Ovary (tissue), 10 donors: ENCODE measurements at places on chromosomes 16 and 17. TPM values are rescaled to one million over a fixed set of nuclear protein-coding genes. Genes with fewer than 3 reads are reported as not detected.

GRCh38 chr17:81033535-81034167 is 1.3 kb upstream of the BAIAP2 start:
- H3K27ac ChIP-seq = no peak overlapping the region
- H3K4me3 ChIP-seq = peak overlapping the region; percentile 60
- H3K27me3 ChIP-seq = no peaks in the 10 kb centered on the region
- peaks cover 21% of the 10 kb centered on the region for H3K4me1 ChIP-seq
- no peak for DNase-seq
- H3K36me3 ChIP-seq = no peaks in the 10 kb centered on the region

DNA sequence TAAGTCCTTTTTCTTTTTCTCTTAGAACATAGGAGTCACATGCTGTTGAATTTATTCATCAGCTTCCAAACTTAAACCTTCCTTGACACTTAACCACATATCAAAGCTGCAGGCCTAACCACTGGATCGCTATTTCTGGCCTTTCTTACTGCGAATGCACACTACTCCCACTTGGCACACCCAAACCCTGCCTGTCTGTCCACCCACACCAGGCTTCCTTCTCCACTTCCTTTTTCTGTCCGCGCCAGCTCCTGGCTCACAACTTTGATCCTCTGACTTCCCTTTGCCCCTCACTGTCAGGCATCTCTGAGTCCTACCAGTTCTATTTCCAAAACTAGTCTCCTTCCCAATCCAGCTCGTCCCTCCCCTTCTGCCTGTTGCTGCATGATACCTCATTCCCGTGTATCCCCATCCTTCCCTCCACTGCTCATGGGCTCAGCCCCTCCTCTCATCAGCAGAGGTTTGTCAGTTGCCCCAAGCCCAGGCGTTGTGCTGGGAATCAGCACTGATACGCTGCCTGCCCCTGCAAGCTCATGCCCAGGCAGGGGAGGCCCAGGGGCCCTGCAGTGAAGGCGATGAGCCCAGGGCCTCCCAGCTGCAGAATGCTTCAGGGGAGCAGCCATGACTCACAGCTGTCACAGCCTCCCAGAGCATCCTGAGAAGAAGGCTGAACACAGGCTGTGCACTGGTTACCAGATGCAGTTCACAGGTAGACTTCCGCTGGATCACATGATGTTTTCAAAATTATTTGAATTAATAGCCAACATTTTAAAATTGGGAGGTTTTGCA is 179.8 kb downstream of the KATNIP start:
- H3K4me1 ChIP-seq = no peaks in the 10 kb centered on the region
- no peak overlapping the region for H3K27ac ChIP-seq
- H3K4me3 ChIP-seq = no peak overlapping the region

GRCh38 chr17:34820248-34820801 is 140.9 kb downstream of the CCT6B start:
- no peaks in the 10 kb centered on the region for H3K27me3 ChIP-seq
- no peaks in the 10 kb centered on the region for H3K4me1 ChIP-seq
- no peak for DNase-seq
- H3K27ac ChIP-seq = no peak overlapping the region

DNA sequence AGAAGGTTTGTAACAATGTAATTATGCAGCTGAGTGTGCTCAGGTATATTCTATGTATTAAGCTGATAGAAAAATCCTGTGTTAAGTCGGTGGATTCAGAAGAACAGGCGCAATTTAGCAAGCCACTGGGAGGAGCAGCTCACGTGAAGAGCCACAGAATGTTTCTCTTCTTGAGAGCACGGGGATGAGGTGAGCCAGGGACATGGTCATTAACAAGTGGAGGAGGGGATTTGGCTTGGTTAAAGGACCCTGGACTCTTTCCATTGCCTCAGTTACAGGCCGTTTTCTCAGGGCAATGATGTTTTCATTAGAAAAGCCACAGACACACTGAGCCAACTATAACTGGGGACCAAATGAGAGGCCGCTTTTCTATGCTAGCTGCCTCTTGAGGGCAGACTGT is 178.7 kb downstream of the SNX29 start:
- H3K27me3 ChIP-seq = no peaks in the 10 kb centered on the region
- H3K4me1 ChIP-seq = peaks cover 7% of the 10 kb centered on the region
- no peak overlapping the region for H3K27ac ChIP-seq
- no peak for DNase-seq
- H3K4me3 ChIP-seq = no peak overlapping the region
- H3K36me3 ChIP-seq = no peaks in the 10 kb centered on the region

- H3K36me3 ChIP-seq = no peaks in the 10 kb centered on the region
- no peaks in the 10 kb centered on the region for H3K27me3 ChIP-seq
- no peak for DNase-seq
- H3K4me3 ChIP-seq = no peak overlapping the region
Measured at GRCh38 chr16:23058576-23058975, 90.7 kb downstream of the USP31 start.

DNA sequence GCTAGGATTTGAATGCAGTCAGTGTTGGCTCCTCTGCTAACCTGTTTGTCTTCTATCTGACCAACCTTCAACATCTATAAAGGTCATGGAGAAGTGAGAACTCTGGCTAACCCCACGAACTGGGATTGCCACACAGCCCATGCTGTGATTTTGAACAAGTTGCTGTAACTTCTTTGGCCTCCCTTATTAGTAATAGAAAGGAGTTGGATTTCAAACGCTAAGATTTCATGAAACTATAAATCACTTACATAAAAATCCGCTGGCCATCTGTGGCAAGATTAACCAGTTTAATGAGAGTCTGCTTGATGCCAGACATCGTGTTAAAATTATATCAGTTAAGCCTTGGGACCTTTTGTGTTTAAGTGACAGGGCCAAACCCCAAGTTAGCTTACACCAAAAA is 53.4 kb downstream of the HSD17B2 start:
- DNase-seq = no peak
- no peak overlapping the region for H3K27ac ChIP-seq
- no peak overlapping the region for H3K4me3 ChIP-seq
- no peaks in the 10 kb centered on the region for H3K4me1 ChIP-seq
- H3K27me3 ChIP-seq = no peaks in the 10 kb centered on the region

DNA sequence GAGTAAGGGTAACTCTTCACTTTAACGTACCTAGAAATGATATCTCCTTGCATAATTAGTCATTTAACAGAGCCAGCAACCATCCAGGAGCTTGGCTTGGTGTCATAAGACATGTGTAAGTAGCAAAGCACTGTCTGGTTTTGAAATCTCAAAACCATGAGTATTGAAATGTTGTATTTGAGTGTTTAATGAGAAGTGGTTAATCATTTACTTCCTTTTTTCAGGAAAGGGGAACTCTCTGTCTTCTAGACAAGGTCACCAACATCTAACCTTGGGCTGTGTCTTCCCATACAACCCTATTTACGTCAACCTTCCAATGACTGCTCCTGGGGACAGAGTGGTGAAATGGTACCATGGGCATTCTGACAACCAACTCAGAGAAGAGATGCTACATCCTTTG is 27.1 kb downstream of the PMP22 start:
- no peaks in the 10 kb centered on the region for H3K36me3 ChIP-seq
- H3K4me1 ChIP-seq = peaks cover 5% of the 10 kb centered on the region
- no peak overlapping the region for H3K27ac ChIP-seq
- no peak for DNase-seq

DNA sequence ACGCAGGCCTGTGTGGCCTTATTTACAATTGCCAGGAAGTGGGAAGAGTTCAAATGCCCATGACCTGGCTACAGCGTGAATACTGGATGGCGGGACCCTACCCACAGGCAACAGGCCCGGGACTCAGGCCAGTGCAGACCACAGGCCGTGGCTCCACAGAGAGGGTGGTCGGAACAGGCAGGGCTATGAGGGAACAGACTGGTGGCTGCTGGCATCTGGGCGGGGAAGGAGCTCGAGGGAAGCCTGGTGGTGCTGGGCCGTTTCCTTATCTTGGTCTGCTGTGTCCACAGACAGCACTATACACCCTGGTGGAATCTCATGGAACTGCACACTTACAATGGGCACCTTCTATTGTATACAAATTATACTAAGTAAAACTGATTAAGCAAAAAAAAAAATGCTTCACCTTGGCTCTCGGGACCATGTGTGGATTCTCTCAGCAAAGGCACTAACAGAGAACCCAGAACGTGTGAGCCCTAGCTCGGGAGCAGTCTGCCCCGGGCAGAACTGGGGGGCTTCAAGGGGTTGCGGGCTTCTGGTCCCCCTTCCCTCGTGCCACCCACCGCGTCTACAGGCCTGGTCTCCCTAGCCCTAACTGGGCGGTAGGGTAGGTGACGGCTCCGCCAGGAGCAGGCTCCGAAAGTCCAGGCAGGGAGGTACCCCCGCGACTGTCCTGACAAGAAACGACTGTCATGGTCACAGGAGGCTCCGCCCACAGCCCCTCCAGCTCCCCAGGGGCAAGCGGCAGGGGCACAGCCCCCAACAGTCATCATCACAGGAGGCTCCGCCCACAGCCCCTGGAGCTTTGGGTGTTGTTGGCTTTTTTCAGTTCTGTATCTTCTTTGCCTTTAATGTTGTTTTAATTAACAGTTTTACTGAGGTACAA is 21.8 kb downstream of the CEP131 start:
- no peak overlapping the region for H3K4me3 ChIP-seq
- H3K4me1 ChIP-seq = no peaks in the 10 kb centered on the region
- H3K36me3 ChIP-seq = no peaks in the 10 kb centered on the region
- no peak for DNase-seq

DNA sequence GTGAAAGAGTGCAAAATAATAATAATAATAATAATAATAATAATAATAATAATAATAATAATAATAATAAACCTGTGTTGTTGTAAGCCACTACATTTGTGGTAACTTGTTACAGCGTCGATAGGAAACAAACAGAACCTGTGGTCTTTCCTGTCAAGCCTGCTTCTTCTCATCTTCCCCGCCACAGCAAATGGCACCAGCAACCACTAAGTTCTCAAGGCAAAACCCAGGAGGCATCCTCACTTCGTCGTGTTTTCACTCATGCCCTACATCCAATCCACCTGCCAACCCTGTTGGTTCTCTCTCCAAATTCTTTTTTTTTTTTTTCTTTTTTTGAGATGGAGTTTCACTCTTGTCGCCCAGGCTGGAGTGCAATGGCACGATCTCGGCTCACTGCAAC is 34.2 kb downstream of the ITGAE start:
- H3K4me1 ChIP-seq = no peaks in the 10 kb centered on the region
- no peak for DNase-seq
- H3K36me3 ChIP-seq = no peaks in the 10 kb centered on the region
- H3K27ac ChIP-seq = no peak overlapping the region
- no peaks in the 10 kb centered on the region for H3K27me3 ChIP-seq
- no peak overlapping the region for H3K4me3 ChIP-seq

DNA sequence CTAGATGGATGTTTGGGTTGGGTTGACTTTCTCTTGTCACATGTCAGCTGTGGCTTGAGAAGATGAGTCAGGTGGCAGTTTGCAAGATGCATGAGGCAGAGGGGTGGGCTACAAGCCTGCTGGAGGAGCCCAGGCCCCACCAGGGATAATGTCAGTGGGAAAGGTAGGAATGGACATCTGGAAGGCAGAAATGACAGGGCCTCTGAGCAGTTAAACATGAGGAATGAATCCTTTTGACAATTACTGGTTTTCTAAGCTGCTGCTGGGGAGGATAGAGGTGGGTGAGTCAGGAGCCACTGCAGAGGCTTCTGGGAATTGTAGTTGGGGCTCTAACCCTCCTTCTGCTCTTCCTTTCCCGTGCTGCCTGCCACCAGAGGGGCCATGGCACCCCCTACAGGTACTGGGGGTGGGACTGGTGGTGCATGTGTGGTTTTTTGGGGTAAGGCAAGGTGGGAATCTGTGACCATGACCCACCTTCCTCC is 15.7 kb downstream of the SLC52A1 start:
- DNase-seq = no peak
- H3K27me3 ChIP-seq = no peaks in the 10 kb centered on the region
- no peak overlapping the region for H3K27ac ChIP-seq

Gene HS3ST3A1
- total RNA-seq = 41.4 TPM

DNA sequence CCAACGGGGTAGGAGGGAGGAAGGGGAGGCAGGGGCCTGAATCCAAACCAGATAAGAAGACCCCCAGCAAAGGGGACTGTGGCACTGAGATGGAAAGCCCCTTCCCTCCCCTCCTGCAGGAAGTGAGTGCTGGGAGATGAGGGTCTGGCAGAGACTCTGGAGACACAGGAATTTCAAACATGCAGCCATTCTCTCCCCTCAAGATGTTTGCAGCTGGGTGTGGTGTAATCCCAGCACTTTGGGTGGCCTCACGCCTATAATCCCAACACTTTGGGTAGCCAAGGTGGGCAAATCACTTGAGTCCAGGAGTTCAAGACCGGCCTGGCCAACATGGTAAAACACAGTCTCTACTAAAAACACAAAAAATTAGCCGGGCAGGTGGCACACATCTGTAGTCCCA is 33.9 kb upstream of the FAAP100 start:
- no peaks in the 10 kb centered on the region for H3K27me3 ChIP-seq
- DNase-seq = no peak
- H3K4me1 ChIP-seq = no peaks in the 10 kb centered on the region
- H3K36me3 ChIP-seq = no peaks in the 10 kb centered on the region
- H3K4me3 ChIP-seq = no peak overlapping the region
- no peak overlapping the region for H3K27ac ChIP-seq

GRCh38 chr17:61926826-61927207 is 965 bp downstream of the INTS2 start:
- H3K4me3 ChIP-seq = peak overlapping the region; percentile 72
- DNase-seq = no peak
- no peaks in the 10 kb centered on the region for H3K36me3 ChIP-seq
- H3K4me1 ChIP-seq = peaks cover 3% of the 10 kb centered on the region
- no peaks in the 10 kb centered on the region for H3K27me3 ChIP-seq
- H3K27ac ChIP-seq = peak overlapping the region; percentile 79

Gene UNC45B
- 0.05 TPM for total RNA-seq

Gene NHLRC4
- 3.2 TPM for total RNA-seq

Gene P2RX5
- total RNA-seq = 0.28 TPM

DNA sequence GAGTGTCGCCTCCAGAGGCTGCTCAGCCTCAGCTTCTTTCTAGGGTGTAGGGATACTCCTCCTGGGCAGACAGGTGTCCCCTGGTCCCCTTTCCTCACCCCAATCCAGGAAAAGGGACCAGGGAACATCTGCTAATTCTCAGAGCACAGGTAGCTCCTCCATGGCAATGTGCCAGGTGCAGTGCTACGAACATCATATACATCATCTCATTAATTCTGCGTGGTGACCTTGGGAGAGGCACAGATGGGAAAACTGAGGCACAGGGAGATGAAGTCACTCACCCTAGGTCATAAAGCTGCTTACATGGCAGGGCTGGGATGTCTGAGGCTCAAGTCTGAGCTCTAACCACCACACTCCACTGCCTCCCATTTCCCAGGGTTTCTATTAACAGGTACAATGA is 11.7 kb downstream of the HDAC5 start:
- H3K36me3 ChIP-seq = no peaks in the 10 kb centered on the region
- peaks cover 49% of the 10 kb centered on the region for H3K4me1 ChIP-seq
- no peaks in the 10 kb centered on the region for H3K27me3 ChIP-seq

- H3K27me3 ChIP-seq = no peaks in the 10 kb centered on the region
- H3K4me1 ChIP-seq = no peaks in the 10 kb centered on the region
- no peaks in the 10 kb centered on the region for H3K36me3 ChIP-seq
- no peak overlapping the region for H3K27ac ChIP-seq
- DNase-seq = no peak
Measured at GRCh38 chr17:11300201-11300600, 59.2 kb downstream of the SHISA6 start.

- H3K4me3 ChIP-seq = no peak overlapping the region
- no peaks in the 10 kb centered on the region for H3K27me3 ChIP-seq
- no peaks in the 10 kb centered on the region for H3K36me3 ChIP-seq
Measured at GRCh38 chr17:27526604-27527002, 70.4 kb downstream of the KSR1 start.

GRCh38 chr16:11637320-11637719 is 30.9 kb upstream of the SNN start:
- H3K36me3 ChIP-seq = no peaks in the 10 kb centered on the region
- H3K4me3 ChIP-seq = no peak overlapping the region
- no peaks in the 10 kb centered on the region for H3K27me3 ChIP-seq
- peak overlapping the region; percentile 2 for H3K27ac ChIP-seq
